ENCODE measurements at places on chromosomes 11 and 22.

DNA sequence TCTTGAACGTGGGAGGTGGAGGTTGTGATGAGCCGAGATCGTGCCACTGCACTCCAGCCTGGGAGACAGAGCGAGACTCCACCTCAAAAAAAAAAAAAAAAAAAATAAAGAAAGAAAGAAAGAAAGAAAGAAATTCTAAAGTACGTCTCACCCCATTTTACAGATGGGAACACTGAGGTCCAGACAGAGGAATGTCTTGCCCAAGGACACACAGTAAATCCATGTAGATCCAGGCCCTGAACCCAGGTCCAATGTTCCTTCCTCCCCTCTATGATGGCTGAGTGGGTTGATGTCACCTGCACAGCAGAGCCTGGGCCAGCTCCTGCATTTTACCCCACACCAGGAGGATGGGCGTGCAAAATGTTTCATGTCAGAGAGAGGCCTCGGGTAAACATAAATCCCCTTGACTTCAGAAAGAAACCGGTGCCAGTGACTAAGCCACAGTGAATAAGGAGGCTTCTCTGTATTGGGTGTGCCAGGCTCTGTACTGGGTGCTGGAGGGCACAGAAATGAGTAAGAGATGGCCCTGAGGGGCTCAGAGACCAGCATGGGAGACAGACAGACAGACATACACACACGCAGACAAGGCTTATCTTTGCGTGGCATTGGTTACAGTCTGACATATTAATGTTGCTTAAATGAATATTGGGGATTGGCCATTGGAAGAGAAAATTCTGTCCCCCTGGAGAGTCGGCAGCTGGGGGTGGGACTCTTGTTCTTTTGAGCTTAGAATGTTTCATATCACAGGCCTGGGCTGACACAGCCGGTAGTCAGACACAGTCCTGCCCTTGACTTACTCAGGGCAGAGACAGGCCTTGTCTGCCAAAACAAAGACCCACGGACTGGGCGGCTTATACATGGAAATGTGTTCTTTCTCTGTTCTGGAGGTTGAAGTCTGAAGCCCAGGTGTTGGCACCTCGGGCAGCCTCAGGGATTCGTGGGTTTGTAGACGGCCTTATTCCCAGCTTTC lies 105.4 kb downstream of the MIAT start:
- DNase-seq = no peak

- DNase-seq = peak; percentile 48
Observed at GRCh38 chr22:46073683-46074504, 76.4 kb upstream of the PPARA start.

DNA sequence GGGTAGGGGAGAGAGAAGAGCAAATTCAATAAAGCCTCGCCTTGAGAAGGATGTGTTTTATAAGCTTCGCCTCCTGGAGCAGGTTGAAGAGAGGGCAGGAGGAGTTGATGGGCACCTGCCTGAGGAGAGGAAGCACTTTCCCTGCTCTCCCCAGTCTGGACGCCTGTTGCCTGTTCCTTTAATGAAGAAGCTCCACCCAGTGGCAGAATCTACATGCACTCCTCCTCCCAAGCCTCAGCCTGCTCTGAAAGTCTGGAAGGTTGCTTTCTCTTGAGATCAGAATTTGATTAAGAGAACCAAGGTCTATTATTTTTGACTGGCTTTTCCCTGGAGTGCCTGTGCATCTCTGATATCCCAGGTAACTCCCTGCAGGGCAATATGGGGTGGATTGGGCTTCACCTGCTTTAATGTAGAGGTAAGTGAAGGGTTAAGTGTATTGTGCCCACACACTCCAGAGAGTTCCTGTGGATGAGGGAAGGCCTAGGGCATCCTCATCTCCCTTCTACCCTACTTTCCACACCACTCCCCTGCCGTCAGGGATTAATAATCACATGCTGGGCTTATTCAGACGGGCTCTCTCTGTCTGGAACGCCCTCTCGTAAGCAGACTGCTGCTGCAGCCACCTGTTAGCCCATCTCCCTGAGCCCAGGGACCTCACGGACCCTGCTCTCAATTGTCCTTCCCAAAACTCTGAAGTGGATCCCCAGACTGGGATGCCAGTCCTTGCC lies 22.3 kb downstream of the NTM start:
- no peak for DNase-seq

DNA sequence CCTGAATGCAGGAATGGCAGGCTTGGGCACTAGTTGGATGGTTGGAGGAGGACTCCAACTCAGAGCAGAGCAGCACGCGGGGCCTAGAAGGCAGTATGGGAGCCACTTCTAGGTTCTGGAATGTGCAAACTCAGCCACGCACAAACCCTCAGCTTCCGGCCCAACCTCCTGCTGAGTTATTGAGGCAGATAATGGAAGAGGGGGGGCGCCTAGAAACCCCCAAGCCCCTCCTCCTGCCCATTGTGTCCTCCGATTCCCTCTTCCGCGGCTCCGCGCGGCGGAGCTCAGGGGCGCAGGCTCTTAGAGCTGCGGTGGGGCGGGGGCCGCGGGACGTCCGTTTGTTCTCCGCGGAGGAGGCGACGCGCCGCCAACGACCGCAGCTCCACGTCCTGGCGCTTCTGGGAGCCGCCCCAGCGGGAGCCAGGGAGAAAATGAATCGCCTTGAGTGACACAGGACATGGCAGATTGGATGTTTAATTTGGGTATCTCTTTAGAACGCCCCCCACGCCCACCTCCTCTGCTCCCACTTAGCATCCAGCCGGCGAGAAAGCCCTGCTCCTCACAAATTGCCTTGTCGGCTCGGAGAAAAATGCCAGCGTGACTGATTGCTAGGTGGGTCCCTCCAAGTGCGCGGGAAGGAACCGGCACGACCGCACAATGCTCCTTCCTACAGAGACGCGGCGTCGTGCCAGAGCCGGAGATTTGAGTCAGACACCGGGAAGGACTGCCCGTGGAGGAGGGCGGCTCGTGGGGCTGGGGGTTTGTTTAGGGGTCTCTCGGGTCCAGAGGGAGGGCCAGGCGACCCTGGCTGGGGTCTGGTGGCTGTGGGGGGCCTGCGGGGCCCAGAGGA lies 144.6 kb downstream of the NECTIN1 start:
- peak; percentile 69 for DNase-seq

DNA sequence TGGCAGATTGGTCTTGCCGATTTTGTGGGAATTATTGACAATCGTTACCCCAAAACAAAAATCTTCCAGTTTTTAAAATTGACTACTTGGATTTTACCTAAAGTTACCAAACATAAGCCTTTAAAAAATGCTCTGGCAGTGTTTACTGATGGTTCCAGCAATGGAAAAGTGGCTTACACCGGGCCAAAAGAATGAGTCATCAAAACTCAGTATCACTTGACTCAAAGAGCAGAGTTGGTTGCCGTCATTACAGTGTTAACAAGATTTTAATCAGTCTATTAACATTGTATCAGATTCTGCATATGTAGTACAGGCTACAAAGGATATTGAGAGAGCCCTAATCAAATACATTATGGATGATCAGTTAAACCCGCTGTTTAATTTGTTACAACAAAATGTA lies 37.2 kb downstream of the IGLL1 start:
- DNase-seq = peak; percentile 3

- no peak for DNase-seq
Observed at GRCh38 chr11:48036466-48036865, 56.1 kb downstream of the PTPRJ start.

DNA sequence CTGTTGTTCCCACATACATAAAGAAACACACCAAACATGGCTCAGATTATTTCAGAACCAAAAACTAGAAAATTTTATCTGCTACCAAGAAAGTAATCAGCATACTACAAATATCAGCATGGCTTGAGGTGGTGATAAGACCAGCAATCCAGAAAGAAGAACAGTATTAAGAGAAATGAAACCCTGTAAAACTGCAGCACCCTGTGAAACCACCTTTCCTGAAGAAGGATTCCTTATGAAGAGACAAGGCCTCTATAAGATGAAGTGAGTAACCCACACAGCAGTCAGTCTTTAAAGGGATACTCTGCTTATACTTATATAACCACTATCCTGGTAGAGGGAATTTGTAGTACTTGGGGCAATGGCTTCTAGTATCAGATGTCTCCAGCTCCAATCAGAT lies 49.9 kb downstream of the RSF1 start:
- no peak for DNase-seq

DNA sequence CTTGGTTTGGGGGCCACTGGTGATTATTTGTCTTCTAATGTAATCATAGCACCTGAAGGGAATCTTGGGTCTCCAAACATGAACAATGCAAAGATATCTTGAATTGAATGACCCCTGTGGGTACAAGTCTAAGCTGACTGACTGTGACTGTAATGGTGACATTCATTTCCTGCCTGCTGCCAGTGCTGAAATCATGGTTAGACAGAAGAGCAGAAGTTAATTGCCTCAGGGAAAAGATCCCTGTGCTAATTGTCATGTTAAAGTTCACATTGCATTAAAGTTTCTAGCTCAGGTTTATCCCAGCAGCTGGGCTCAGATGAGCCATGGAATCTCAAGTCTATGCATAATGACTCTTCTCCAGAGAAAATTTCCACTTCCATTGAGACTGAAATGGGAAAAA lies 772.0 kb downstream of the ETS1 start:
- DNase-seq = no peak

GRCh38 chr22:45515676-45516075 lies 13.0 kb downstream of the FBLN1 start:
- DNase-seq = no peak

DNA sequence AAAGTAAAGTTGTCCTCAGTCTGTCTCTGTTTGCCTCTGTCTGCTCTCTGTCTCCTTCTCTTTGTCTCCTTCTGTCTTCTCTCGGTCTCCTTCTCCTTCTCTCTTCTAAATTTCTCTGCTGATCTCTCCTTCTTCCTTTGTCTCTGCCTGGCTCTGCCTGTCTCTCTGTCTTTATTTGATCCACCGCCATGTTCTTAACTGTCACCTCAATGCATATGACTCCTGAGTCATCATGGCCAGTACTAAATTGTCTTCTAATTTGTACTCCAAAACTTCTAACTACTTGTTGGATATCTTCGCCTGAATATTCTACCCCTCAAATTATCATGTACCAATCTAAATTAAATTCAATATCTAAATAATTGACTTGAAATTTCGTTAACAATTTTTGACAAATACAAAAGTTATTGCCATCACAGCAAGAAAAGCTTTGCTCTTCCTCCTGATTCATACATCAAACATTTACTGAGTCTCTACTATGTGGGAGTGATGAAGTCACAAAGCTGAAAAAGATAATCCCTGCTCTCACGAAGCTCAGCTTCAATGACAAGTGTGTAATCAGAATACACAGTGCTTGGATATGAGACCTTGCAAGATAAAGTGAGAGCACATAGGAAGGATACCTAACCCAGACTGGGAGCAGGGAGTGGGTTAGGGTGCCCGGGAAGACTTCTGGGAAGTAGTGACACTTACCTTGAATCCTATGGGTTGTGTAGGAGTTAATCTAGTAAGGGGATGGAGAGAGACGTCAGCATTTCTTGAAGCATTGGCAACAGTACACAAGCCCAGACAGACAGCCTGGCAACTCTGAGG lies 193.0 kb downstream of the MAML2 start:
- no peak for DNase-seq

- no peak for DNase-seq
Observed at GRCh38 chr11:106679581-106679980, 338.7 kb downstream of the GUCY1A2 start.

GRCh38 chr11:2700415-2701211 lies 819 bp upstream of the KCNQ1OT1 start:
- peak; percentile 80 for DNase-seq

GRCh38 chr11:94857337-94857736 lies 89.2 kb downstream of the AMOTL1 start:
- DNase-seq = no peak

Measured in femur (tissue), 1 donor.